Psoas muscle (tissue), 8 donors: ENCODE measurements at places on chromosomes 3 and 15. TPM values are rescaled to one million over a fixed set of nuclear protein-coding genes. Genes with fewer than 3 reads are reported as not detected.

The SAMD7 gene
- not detected for polyA plus RNA-seq

The RAD51 gene
- 0.90 TPM for polyA plus RNA-seq

The QTRT2 gene
- polyA plus RNA-seq: 10.8 TPM

The GPR15 gene
- not detected for polyA plus RNA-seq

The SEMA6D gene
- 1.1 TPM for polyA plus RNA-seq

The ROPN1B gene
- not detected for polyA plus RNA-seq

The ANKRD34C gene
- 0.03 TPM for polyA plus RNA-seq

The RHOV gene
- polyA plus RNA-seq: 0.10 TPM

The PYGO1 gene
- polyA plus RNA-seq: 7.0 TPM

The GABRB3 gene
- 0.14 TPM for polyA plus RNA-seq

The AGBL1 gene
- polyA plus RNA-seq: 0.96 TPM

The GP5 gene
- polyA plus RNA-seq: not detected

The XXYLT1 gene
- 2.1 TPM for polyA plus RNA-seq

The AP3S2 gene
- 26.6 TPM for polyA plus RNA-seq

The TRAIP gene
- 4.6 TPM for polyA plus RNA-seq

The OSTN gene
- polyA plus RNA-seq: 0.05 TPM

The LRTM1 gene
- not detected for polyA plus RNA-seq

The DISP2 gene
- polyA plus RNA-seq: 0.52 TPM

The ATP13A4 gene
- polyA plus RNA-seq: not detected

The LRRN1 gene
- 1.5 TPM for polyA plus RNA-seq

The CATSPER2 gene
- 3.2 TPM for polyA plus RNA-seq

The ANKUB1 gene
- not detected for polyA plus RNA-seq

The LTK gene
- polyA plus RNA-seq: 0.05 TPM

The MLF1 gene
- polyA plus RNA-seq: 35.0 TPM

The TTC14 gene
- polyA plus RNA-seq: 11.7 TPM
